ENCODE measurements at places on chromosomes 7 and 10.

DNA sequence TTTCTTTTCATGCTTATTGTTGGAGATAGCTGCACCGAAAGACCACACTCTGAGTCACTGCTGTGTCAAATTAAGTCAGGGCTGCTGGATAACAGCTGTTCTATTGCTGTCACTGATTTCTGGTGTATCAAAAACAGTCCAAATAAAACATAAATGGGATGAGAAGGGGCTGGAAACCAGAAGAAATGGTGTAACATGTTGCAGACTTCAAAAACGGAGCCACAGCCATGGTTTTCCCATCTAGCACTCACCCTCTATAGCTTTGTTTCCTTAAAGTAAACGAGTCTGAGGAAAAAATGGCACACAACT lies 103.3 kb upstream of the DIP2C start:
- DNase-seq: no peak

GRCh38 chr7:118129041-118129795 lies 54.7 kb upstream of the LSM8 start:
- no peak for DNase-seq

GRCh38 chr7:24786941-24787340 lies 29.7 kb upstream of the GSDME start:
- no peak for DNase-seq

DNA sequence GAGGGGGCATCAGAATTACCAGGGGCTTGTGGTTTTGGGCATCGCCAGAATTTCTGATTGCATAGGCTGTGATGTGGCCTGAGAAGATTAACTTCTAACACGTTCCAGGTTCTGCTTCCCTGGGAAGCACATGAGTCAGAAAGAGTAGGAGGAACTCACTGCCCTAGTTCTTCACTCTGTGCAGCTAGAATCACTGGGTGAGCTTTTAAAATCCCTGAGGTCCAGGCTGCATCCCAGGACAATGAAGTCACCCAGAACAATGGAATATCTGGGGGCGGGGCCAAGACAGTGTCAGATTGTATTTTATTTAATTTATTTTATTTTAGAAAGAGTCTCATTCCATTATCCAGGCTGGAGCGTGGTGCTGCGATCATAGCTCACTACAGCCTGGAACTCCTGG lies 636.5 kb downstream of the CALN1 start:
- DNase-seq: no peak

DNA sequence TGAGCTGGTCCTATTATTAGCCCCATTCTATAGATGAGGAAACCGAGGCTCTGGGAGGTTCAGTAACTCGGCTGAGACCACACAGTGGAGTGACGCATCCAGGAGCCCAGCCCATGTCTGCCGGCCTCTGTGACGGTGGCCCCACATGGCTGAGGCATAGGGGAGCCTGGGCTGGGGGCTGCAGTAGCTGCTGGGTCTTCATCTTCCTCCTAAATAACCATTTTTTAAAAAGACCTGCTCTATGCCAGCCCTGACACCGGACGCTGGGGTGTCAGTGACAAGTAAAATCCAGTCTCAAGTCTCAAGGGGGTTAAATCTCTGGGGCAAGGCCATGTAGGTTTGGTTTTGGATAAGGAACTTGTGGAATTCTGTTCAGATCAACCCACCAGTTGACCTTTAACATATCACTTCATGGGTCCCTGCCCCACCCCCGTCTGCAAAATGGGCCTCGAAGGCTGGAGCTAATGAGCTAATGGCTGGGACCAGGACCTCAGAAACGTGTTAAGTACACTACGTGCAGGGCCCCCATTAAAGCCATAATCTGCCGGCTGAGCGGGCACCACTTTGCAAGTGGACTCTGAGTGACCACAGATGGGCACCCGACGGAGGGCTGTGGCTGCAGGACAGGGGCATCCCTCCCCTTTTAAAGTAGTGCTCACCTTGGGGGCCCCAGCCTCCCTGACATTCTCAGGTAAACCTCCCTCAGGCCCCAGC lies 136.5 kb upstream of the UNC5B start:
- no peak for DNase-seq
